Activated T-cell treated with anti-CD3 and anti-CD28 coated beads, Interleukin-2, amount 50 U/mL, for 4 hours (primary cell): ENCODE measurements at places on chromosomes 7 and 10.

DNA sequence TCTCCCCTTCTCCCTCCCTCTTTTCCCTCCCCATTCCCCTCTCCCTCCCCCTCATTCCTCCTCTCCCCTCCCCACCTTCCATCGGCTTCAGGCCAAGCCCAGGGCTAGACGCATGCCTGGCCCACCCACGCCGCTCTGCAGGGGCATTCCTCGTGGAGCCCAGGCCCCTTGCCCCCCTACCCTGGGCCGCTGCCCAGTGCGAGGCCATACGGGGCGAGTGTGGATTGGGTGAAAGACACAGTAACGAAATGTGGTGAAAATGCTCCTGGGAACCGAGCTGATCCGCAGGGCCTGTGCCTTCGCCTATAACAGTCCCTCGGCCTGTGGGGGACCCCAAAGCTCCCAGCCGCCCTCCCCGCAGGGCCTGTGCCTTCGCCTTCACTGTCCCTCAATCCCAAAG, 28.3 kb downstream of the ADGRA1 start:
- DNase-seq, result no peak

DNA sequence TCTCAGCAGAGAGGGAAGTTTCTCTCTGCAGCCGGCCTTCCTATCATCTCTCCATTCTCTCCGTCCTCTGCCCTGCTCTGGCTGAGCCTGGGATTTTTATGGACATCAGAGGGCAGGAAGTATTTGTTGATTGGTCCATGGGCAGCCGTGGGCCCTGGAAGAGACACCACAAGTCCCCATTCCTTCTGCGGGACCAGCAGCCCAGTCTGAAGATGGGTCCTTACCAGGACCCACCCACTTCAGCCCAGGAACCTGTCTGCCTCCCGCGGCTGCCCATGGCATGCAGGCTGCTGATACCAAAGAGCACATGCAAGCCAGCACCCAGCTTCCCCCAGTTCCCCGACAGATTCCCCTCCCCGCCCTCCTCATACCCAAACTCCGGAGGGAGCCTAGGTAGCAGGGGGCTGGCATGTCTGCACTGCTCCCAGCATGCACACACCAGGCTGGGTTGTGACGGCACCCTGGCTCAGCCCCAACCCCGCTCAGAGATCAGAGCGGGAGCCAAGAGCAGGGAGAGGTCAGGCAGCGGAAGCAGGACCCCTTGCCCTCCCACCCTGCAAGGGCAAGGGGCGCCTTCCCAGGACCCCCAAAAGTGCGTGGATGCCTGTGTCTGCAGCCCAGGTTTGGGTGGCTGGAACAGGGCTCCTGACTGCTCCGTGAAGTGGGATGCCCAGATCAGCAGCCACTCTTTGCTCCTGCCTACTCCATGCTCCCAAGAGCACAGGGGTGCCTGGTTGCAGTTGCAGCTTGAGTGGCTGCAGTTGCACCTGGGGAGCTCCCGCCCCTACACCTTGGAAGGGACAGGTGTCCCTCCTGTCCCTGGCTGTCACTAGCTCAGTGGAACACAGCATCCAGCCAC, 538.6 kb upstream of the POT1 start:
- DNase-seq, result no peak

- DNase-seq, result no peak
These were observed 180.6 kb downstream of the SEMA3E start for GRCh38 chr7:83468251-83468739.

DNA sequence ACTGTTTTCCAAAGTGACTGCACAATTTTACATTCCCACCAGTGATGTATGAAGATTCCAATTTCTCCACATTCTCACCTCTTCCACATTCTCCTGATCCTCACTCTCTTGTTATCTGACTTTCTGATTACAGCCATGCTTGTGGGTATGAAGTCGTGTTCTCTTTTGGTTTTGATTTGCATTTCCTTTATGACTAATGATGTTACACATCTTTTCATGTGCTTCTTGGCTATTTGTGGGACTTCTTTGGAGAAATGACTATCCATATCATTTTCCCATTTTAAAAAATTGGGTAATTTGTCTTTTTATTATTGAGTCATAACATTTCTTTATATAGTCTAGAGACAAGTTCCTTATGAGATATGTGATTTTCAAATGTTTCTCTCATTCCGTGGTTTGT, 10.5 kb upstream of the GIMAP8 start:
- DNase-seq, result no peak
